ENCODE measurements at places on chromosomes 1 and 21.

GRCh38 chr1:112457955-112458354 lies 50.8 kb upstream of the WNT2B start:
- no peak for DNase-seq

DNA sequence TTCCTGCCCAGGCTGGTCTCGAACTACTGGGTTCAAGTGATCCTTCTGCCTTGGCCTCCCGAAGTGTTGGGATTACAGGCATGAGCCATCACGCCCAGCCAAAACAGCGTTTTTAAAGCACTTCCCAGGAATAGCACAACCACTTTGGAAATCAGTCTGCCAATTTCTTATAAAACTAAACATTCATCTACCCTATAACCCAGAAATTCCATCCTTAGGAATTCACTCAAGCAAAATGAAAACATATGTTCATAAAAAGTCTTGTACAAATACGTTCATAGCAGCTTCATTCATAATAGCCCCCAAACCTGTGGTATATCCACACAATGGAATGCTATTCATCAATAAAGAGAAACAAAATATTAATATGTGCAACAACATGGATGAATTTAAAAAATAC lies 36.1 kb downstream of the PHC2 start:
- no peak for DNase-seq

DNA sequence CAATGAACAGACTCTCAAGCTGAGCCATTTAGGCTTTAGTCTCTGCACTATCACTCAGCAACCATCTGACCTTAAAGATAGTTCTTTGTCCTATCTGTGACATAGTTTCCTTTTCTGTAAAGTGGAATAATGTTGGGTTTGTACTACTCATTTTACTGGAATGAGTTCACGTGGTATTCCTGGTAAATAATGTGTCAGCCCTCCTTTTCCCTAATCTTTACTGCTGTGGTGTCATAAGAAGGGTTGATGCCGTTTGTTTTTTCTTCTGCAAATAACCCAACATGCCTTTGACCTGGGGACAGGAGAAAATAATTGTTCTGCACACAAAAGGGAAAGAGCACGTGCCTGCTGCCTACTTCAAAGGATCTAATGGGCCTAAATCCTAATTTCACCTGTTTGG lies 297.8 kb downstream of the BRINP3 start:
- no peak for DNase-seq

DNA sequence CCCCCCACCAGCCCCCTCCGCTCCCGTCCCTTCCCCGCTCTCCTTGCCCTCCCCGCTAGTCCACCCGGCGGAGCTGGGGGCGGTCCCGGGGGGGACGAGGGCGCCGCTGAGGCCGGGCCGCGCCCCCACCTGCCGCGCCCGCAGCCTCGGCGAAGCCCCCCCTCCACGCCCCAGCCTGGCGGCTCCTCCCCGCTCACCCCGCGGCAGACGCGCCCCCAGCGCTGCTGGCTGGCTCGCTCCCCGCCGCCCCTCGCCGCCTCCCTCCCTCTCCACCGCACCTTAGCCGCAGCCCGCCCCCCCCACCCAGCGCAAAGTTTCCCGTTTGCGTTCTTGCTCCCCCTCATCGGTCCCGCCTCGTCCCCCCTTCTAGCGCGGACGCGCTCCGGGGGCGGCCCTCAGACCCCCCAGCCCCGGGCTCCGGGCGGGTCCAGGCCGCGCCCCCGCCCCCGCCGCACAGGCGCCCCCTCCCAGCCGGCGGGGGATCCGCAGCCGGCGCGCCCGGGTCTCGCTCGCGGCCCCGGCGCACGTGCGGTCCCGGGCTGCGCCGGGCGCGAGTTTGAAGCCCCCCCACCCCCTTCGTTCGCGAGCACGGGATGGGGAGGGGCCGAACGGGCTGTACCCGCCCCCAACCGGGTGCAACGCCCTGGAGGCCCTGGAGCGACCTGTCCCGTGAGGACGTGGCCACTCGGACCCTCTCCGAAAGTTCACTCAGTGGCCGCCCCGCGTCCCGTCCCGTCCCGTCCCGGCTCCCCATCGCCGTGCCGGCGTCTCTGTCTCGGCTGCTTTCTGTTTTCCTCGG lies 623 bp downstream of the PTPRF start:
- no peak for DNase-seq

DNA sequence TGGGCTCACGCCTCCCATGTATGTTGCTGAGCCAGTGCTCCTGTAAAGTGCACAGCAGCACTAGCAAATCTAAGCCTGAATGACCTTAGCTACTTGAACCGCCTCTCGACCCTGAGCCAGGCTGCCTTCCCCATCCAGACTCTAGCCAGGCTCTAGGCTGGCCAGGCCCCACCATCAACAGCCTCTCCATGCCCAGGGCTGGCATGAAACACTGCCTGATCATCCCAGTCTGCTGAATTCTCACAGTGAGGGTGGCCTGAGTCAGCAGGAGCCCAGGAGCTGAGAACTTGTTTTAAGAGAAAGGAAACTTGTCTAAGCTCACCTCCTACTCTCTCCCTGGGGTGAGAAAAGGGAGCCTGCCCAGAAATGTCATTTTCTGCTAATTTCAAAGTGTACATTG lies 733.3 kb downstream of the PTPRU start:
- DNase-seq, result no peak

GRCh38 chr1:234704106-234704887 lies 94.3 kb upstream of the IRF2BP2 start:
- no peak for DNase-seq

GRCh38 chr1:153339802-153340201 lies 8.8 kb downstream of the PGLYRP4 start:
- no peak for DNase-seq
